ENCODE measurements at places on chromosomes 3 and 15.

GRCh38 chr3:133475245-133476010 is 75.6 kb downstream of the BFSP2 start:
- no peak for DNase-seq

DNA sequence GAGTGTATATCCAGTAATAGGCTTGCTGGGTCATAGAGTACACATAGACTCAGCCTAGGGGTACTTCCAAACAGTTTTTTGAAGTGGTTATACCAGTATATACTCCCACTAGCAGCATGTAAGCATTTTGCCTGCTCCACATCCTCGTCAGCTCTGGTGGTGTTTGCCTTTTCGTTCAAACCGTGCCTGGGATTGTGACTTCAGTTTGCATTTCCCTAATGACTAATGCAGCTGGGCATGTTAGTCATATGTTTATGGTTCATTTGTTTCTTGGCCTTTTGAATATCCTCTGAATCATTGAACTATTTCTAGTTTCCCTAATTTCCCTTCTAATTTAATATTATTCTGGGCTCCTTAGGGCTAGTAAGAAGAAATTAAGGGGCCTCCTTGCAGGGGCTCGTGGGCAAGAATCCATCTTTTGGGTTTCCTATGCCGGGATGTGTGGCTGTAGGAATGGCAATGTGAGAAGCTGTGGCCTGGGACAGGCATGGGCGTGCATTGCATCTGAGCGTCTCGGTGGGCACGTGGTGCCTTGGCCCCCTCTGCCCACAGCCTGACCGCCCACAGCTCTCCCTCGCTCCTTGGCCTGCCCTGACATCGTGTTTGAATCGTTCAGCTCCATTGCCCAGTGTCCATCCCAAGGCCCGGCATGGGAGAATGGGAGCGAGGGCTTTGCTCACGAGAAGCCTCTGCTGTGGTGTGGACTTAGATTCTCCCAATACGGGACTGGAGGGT is 26.4 kb downstream of the FAH start:
- peak; percentile 83 for DNase-seq

- DNase-seq = no peak
Observed at GRCh38 chr3:24047513-24047912, 102.4 kb downstream of the NR1D2 start.

DNA sequence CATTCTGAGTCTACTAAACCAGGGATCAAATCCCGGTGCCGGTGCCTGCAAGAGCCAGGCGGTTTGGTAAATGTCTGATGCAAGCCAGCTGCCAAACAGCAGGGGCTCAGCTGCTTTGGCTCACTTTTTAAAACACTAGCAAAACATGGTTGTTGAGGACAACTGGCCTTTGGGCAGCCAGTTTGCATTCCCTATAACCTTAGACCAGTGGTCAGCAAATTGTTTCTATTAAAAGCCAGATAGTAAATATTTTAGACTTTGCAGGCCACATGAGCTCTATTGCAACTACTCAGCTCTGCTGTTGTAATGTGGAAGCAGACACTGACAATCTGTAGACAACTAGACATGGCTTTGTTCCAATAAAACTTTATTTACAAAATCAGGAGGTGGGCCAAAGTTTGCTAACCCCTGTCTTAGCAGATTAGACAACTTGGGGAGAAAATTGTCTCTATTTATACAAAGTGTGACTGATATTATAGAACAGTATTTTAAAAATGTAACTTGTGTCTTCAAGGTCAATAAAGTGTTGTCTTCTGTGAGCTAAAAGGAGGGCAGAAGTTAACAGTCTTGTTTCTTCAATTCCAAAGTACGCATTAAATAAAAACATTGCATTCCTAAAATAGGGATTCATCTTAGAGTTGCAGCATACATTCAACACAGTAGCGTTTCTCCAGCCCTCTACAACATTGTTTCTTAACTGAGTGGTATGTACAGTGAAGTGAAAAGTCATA is 67.6 kb downstream of the SSUH2 start:
- DNase-seq = peak; percentile 71

DNA sequence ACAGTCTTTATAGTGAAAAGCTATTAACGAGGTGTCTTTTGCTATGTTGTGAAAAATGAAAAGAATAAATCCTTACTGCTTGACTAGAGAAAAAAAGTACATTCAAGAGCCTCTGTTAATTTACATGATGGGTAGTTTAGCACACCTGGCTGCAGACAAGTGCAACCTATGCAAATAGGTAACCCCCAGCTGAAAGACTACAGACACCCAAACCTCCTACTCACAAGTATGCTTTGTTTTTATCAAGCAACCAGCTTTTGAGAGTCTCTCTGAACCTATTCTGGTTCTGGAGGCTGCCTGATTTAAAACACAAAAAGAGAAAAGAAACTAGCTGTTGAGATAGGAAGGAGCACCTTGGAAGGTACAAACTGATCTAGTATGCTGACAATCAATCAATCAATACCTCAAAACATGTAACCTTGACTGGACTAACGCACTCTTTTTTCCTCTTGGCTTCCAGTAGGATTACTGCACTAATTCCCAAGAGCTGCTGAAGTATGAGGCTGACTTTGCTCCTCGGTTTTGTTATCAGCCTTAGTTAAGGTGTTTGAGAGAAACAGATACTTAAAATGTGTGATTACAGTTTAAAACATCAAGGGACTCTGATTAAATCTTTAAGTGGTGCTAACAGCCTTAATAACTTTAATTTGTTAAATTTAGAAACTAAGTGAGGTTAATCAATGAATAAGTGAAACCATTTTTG is 63.6 kb downstream of the OSBPL10 start:
- DNase-seq = no peak

GRCh38 chr15:51405693-51406523 is 64.5 kb downstream of the GLDN start:
- DNase-seq = no peak

- DNase-seq = no peak
Observed at GRCh38 chr3:40782111-40782721, 257.5 kb downstream of the ZNF621 start.

GRCh38 chr3:31948280-31948679 is 32.8 kb downstream of the OSBPL10 start:
- no peak for DNase-seq

- peak; percentile 29 for DNase-seq
Observed at GRCh38 chr3:102224171-102224570, 210.6 kb upstream of the ZPLD1 start.

- no peak for DNase-seq
Observed at GRCh38 chr15:63340353-63340752, 41.3 kb downstream of the CA12 start.

GRCh38 chr3:56459719-56460118 is 8.5 kb downstream of the ERC2 start:
- no peak for DNase-seq

DNA sequence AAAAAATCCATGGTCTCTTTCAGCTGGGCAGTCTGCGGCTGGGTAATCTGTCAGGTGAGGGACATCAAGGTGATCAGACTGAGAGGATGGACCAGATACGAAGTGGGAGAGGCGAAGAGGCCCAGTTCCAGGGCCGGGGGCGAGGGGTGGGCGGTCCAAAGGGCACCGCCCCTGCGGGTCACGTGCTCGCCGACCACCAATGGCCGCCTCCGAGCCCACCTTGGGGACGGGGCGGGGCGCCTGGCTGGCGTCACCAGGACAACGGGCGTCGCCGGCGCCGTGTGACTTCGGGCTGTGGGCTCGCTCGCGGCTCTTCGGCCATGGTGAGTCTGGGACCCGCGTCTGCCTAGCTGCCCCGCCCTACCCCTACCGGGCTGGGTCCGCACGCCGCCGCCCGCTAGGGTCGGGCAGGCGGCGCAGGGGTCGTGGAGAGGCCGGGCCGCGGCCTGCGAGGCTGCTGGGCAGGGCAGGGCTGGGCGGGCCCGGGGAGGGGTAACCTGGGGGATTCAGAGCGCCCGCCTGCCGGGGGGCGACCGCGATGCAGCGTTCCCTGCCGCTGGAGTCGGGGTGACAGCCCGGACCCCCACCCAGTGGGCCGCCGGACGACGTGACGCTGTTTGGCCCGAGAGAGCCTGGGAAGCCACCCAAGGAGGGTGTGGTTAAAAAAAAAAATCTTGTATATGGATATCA is at the start of gene FBXL2:
Gene FBXL2 (plus strand): TSS at position 250 of the 690 bp plus-strand sequence. CDS start 71 bp downstream, at position 321.
- DNase-seq = peak; percentile 42

DNA sequence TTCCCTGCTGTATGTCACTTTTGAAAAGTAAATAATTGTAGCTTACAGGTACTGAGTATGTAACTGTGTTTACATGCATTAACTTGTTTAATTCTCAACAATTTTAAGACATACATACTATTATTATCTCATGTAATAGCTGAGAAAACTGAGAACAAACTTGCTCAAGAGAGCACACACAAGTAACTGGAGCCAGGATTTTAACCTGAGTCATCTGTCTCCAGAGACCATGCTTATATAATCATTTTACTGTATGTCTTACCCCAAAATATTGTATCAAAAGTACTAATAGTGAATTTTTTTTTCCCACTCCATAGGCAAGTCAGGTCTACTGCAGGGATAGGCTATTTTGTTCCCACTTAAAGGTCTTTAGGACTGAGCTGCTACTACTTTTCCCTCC is 95.4 kb downstream of the FEZF2 start:
- no peak for DNase-seq

DNA sequence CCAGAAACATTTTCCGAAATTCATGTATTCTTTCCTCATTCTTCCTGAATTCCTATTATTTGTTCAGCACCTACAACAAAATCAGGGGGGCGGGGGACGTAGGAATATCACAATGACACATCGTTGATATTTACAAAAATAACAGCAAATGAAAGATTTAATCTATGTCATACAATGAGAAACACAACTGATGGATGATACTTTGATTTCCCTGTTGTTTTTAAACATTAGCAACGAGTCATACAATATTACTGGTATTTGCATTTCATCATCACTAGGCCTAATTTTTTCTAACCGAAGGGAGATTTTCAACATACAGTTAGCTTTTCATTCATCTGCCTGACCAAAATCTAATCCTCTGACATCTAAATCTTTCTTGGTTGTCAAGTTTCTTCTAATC is 45.3 kb upstream of the INO80 start:
- peak; percentile 21 for DNase-seq

DNA sequence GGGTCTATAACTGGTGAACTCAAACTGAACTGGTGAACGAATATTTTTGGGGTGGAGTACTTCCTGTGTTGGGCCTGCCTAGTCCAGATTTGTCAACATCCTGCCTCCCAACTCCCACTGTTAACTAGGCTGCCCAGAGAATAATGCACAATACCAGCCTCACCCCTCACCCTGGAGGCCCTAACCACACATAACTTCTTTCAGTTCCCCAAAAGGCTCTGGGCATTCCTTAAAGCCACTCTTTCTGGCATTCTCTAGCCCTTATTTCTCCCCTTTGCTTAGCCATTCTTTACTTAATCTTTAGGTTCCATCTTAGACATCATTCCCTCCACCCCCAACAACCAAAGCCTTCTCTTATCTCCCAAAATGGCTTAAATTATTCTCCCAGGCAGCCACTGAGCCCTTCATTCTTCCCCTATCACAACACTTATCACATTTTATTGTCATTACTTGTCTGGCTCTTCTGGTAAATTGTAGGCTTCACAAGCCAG is 9.1 kb upstream of the SEC11A start:
- peak; percentile 54 for DNase-seq

DNA sequence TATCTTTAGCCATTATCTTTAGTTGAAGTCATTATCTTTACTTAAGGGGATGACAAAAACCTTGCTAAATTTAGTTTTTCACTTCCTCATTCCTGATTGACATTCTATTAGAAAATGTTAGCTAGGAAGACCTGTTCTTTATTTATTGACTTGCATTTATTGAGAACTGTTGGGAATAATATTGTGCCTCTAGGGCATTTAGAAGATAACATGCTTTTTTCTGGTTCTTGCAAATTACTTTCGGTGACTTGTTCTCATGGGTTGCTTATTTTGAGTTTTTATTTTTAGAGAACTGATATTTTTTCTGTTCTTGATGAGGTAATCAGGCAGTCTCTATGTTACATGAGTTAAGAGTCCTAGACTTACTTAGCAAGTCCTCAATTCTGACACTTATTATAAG is 48.3 kb upstream of the CTDSPL start:
- DNase-seq = no peak

- no peak for DNase-seq
Observed at GRCh38 chr15:85761635-85762034, 33.1 kb downstream of the KLHL25 start.

DNA sequence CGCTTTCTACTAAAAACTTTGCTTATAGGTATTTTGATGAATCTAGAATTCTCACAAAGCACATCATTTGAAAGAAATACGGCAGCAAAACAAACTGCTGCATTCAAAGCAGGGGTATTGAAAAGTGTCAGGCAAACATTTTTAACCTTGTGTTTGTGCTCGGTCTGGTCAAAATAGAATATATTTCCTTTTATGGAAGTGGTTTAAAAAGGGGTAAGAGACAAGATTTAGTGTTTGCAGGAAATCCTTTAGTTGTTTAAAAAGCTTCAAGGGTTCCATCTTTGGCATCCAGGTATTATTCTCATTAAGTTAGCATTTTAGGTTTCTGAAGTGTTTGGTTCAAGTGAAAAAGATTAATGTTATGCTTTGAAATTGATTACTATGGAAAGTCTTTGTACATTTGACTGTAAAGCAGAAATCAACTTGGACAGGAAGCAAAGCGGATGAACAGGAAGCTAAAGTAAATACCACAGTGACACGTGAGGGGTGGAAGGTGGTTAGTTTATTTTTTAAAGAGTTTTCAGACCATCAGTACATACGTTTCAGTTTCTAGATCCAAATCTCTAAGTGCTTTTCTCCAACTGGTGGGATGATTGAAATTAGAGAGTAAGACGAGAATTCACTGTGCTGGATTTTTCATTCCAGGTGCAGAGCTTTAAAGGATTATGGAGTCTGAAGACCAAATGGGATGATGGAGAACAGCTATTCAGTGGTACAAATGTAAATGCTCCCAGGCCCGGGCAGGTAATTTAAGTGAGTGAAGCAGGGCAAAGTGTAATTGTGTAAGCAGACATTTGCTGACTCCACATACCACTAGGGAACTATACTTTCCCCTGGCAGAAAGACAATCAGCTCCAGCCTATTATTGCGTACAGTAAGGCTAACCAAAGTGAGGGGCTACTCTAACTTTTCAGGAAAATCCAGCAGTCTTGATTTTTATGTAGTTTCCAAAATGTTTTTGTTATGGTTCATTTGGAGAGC is 341.8 kb upstream of the TBL1XR1 start:
- DNase-seq = no peak

- DNase-seq = peak; percentile 90
Observed at GRCh38 chr3:149547954-149548668, 73.6 kb downstream of the TM4SF4 start.

DNA sequence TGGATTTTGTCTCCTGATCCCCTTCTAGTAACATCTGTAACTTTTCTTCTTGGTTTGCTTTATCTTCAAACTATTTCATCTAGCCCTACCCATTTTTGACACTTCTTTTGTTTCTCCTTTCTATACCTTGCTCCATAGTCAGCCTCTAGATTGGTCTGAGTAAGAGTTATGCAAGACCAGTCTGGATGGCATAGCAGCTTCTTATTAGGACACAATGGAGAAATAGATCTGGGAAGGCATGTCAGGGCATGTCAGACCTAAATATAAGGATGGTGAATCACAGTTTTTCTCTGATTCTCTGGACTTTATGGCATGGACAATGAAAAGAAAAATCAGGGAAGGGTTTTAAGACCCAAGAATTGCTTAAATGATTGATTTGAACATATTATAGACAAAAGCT is 452.5 kb downstream of the RAP2B start:
- peak; percentile 94 for DNase-seq
